ENCODE measurements at places on chromosomes 12 and 14.

- no peak for DNase-seq
Measured at GRCh38 chr14:74616507-74616906, 4.5 kb upstream of the LTBP2 start.

DNA sequence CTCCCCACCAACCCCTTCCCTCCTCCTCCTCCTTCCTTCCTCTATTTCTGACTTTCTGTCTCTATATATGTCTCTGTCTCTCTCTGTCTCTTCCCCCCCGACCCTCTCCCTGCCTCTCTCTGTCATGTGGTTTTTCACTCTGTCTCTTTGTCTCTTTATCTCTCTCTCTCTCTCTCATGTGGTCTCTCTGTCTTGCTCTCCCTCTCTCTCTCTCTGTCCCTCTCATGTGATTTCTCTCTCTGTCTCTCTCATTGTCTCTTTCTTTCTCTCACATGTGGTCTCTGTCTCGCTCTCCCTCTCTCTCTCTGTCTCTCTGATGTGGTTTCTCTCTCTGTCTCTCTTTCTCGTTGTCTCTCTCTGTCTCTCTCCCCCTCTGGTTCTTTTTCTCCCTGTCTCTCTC, 59.3 kb downstream of the PHETA1 start:
- DNase-seq: no peak

DNA sequence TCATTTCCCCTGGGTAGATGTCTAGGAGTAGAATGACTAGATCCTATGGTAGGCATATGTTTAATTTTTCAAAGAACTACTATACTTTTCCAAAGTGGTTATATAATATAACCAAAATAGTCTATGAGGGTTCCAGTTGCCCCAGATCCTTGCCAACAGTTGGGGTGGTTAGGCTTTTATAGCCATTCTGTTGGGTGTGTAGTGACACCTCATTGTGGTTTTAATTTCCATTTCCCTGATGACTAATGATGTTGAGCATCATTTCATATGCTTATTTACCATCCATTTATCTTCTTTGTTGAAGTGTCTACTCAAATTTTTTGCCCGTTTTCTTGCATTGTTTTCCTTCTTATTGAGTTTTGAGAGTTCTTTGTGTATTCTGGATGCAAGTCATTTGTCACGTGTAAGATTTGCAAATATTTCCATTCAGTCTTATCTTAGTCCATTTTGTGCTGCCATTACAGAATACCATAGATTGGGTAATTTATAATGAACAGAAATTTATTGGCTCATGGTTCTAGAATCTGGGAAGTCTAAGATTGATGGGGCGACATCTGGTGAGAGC, 4.7 kb downstream of the SYNE2 start:
- DNase-seq: no peak

- no peak for DNase-seq
Measured at GRCh38 chr14:61438497-61438859, 117.1 kb downstream of the PRKCH start.

DNA sequence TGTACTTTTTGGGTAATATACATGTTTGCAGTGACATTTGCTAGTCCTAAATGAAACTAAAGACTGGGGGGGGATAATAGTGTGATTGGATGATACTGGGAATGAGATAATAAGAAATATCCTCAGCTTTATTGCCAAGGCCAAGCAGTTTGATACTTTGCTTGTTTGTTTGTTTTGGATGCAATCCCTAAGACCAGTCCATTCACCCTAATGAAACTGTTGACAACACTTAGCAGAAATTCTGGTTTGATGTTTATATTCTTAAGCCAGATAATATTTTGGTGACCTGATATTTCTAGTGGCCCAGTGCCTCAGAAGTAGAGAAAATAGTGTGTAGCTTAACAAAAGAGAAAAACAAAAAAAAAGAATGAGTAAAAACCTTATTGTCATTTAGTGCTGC, 1.8 kb downstream of the PHC1 start:
- no peak for DNase-seq

DNA sequence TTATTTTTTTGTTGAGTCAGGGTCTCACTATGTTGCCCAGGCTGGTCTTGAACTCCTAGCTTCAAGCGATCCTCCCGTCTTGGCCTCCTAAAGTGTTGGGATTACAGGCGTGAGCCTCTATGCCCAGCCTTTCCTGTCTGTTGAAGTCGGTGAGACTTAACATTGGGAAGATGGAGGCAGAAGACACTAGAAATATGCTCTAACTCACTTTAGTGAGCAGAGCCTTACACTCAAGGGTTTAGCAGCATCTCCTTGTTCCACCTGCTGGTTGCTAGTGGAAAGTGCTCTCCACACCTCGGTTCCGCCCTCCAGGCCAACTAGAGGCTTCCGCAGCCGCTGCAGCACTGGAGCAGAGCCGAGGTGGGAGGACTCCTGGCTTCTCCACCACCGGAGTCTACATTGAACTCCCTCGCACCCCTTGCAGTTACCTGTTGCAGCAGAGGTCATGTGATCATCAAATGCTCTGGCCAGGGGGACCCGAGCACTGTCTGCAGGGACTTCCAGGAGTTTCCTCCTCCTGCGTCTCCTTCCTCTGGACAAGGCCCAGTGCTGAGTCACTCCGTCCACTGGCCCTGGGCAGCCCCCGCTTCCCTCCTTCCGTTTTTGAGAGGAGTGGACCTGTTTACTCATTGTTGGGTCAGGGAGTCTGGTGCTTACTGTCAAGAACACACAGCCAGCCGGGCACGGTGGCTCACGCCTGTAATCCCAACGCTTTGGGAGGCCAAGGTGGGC, 9.4 kb upstream of the HVCN1 start:
- peak; percentile 32 for DNase-seq

- DNase-seq: no peak
Measured at GRCh38 chr14:79665556-79665955, 545.7 kb downstream of the DIO2 start.

DNA sequence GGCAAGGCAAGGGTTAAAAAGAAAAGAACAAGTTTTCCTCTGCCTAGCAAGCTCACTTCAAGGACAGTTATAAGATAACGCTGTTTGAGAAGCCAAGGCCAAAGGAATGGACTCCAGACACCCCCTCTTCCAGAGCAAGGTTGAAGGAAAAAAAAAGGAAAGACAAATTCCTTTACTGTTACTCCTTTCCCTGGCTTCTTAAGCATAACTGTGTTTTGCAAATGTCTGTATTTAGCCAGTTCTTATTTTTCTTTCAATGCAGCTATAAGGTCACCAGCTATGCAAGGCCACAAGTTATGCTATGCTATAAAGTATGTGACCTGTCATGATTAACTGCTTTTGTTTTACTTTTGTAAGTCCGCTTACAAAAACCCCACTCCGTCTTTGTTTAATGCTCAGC, 26.6 kb downstream of the ZNF410 start:
- no peak for DNase-seq

DNA sequence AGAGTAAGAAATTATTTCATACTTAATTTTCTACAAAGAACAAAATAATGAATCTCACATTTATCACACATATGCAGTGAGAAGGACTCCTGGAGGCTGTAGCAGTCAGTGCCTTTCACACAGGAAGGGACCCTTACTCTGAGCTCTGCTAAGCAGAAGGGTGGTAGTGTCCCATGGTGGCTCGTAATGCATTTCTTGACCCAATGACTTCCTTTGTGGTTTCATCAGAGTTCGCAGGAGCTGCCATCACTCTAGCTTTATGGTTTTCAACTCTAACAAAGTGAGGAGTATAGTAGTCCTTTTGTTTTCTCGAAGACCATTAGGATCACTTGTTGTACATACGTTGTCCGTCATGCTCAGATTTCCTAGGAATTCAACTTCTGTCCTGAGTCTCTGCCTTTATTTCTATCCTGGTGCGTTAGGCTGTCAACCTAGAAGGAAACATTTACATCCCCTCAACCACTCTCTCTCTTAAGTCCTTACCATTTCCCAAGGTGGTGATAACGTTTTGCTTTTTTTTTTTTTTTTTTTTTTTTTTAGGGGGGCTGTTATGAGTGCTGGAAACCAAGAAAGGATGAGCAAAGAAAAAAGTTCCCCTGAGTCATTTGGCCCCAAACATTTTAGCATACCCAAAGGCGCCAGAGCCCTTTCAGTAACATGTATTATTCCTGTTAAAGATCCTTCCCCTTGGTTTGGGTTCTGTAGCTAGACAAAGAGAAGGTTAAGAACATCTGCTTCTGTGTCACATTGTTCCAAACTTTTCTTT, 37.2 kb downstream of the GABARAPL1 start:
- DNase-seq: no peak

- DNase-seq: no peak
Measured at GRCh38 chr14:88904864-88905263, 80.4 kb downstream of the TTC8 start.

DNA sequence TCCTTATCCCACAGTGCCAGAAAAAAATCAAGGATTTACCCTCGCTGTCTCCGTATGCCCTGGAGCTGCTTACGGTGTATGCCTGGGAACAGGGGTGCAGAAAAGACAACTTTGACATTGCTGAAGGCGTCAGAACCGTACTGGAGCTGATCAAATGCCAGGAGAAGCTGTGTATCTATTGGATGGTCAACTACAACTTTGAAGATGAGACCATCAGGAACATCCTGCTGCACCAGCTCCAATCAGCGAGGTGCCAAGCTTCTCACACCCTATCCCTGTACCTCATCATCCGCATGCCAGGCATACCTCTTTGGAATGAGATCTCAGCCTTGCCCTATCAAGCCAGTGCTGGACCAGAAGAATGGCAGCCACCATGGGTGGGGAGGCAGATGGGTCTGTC, 19.2 kb downstream of the OAS2 start:
- no peak for DNase-seq

DNA sequence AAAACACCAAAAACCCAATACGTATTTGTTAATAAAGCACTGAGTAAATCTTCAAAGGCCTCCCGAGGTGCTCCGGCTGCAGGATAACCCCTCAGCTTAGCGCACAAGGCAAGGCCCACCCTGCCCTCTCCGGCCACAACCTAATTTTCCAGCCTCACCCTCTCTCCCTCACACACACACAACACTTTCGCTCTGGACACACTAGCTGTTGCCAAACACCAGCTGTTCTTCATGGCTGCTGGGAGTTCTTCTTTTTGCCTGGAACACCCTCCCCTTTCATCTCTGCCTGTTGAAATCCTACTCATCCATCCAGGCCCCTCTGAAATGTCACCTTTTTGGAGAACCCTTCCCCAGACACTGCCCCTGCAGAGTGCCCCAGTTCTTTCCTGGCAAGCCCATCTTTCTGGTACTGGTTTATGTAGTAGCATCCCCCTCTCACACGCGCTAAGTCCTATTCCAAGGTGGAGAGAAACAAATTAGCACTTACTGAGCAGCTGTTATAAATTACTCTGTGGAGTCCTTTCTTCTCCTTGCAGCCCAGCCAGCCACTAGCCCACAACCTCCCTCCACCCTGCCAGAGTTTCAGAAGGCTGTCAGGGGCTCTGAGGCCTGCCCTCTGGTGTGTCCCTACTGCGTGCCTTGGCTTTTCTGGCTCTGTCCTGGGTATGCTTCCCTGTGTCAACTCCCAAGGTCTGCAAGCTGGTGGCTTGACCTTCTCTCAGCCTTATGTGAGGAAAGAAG, 805 bp upstream of the CRACR2A start:
- DNase-seq: no peak

- no peak for DNase-seq
Measured at GRCh38 chr12:82008251-82008650, 249.1 kb upstream of the PPFIA2 start.

DNA sequence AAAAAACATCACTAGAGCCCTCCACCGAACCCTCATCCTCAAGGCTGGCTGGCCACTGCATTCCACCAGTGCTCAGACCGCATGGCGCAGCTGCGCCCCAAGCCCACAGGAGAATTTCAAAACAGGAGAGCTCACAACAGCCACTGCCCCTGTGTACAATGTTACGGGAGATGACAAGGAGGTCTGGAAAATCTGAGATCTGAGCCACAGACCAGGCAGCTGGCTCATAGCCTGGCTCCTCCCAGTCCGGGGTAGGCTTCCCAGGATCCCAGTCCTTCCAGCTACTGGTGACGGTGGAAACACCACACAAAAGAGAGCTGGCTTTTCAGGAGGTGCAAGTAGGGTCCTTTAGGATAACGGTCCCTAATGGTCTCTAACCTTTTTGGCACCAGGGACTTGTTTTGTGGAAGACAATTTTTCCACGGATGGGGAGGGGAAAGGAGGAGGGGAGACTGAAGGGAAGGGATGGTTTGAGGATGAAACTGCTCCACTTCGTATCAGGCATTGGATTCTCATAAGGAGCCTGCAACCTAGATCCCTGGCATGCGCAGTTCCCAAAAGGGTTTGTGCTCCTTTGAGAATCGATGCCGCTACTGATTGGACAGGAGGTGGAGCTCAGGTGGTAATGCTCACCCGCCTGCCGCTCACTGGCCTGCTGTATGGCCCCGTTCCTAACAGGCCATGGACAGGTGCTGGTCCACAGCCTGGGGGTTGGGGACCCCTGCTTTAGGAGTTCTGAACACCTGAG, 23.0 kb upstream of the NRDE2 start:
- DNase-seq: no peak

- peak; percentile 27 for DNase-seq
Measured at GRCh38 chr12:120971299-120972180, 6.8 kb upstream of the HNF1A start.

DNA sequence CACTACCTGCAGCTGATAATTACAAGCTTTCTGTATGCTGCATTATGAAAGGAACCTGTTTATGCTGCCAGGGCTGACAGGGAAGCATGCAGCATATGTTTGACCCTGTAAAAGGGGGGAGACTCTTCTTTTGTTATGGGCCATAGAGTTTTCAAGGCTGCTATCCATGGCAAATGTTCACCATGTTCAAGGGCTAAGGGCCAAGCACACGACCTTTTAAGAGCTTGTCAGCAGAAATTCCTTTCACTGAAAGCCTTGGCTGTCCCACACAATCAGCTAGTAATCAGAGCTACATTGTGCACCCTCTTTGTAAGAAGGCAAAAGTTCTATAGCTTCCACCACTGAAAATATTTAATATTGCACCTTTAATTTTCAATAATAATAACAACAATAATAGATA, 74.2 kb upstream of the MBIP start:
- DNase-seq: no peak

DNA sequence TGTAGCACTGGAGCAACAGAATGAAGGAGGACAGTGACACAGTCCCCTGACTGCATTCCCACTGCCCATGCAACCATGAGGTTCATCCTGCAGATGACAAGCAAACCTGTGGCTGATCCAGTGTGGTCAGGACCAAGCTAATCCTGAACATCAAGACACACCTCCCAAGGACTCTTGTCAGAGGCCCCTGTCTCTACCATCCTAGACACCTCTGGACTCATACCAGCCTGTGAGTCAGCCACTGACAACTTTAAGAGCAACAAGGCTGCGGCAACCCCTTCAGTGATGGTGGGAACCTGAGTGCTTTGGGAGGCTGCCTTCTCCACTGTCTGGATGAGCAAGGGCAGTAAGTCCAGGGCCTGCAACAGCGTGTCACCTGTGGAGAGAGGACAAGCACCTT, 24.6 kb downstream of the GCN1 start:
- DNase-seq: no peak

GRCh38 chr12:9064815-9065606, 50.7 kb downstream of the A2M start:
- no peak for DNase-seq

DNA sequence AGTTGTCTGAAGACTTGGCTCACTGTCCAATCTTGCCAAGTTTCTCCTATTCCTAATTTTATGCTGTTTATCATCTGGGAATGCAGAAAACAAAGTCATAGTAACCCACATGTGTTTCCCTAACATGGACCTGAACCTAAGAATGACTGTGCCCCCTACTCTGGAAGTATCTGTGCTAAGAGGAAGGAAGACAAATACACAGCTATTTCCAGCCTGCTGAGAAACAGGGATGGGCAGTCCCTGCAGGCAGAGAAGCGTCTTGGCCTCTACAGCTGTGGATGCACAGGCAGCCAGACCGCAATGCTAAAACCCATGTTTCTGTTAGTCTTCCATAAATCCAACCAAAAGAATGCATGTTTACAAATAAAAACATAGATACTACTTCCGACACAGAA, 56.2 kb downstream of the DUSP16 start:
- DNase-seq: peak; percentile 50
